H1 (cell line): ENCODE measurements at places on chromosomes 16 and 17.

GRCh38 chr17:42459801-42460281 is 1.2 kb downstream of the ATP6V0A1 start:
- no peak for DNase-seq

DNA sequence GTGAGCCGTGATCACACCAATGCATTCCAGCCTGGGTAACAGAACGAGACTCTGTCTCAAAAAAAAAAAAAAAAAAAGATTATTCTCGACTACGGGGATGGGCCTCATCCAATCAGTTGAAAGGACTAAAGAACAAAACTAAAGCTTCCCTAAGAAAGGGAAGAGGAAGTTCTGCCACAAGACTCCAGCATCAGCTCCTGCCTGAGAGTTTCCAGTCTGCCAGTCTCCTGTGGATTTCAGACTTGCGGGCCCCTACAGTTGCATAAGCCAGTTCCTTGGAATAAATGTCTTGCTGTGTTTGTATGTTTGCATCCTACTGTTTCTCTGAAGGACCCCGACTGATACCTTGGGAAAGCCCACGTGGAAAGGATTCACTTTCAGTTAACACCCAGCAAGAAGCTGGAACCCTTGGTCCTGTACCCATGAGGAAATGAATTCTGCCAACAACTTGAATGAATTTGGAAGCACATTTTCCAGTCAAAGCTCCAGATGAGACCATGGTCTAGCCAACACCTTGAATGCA is 26.3 kb upstream of the FZD2 start:
- DNase-seq = no peak

GRCh38 chr17:12421646-12422306 is 243.9 kb upstream of the MYOCD start:
- DNase-seq = no peak

DNA sequence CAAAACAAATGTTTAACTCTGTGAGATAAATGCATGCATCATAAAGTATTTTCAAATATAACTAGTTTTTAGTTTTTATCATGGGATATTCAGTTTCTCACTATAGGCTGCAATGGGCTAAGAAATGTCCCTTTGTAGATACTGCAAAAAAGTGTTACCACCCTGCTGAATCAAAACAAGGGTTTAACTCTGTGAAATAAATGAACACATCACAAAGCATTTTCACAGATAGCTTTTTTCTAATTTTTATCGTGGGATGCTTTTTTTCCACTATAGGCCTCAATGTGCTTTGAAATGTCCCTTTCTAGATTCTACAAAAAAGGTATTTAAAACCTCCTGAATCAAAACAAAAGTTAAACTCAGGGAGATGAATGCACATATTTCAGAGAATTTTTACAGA is 541.1 kb downstream of the KCNJ18 start:
- DNase-seq = no peak

GRCh38 chr17:81386141-81386645 is 9.1 kb upstream of the BAHCC1 start:
- DNase-seq = no peak

GRCh38 chr16:80680046-80680445 is 124.4 kb downstream of the CDYL2 start:
- no peak for DNase-seq

GRCh38 chr16:67992661-67993206 is 6.5 kb downstream of the DPEP2 start:
- DNase-seq = no peak

- no peak for DNase-seq
These were observed 208.7 kb downstream of the PRKCA start for GRCh38 chr17:66511135-66511534.

GRCh38 chr17:3907483-3908216 is 8.6 kb downstream of the P2RX1 start:
- DNase-seq = no peak

DNA sequence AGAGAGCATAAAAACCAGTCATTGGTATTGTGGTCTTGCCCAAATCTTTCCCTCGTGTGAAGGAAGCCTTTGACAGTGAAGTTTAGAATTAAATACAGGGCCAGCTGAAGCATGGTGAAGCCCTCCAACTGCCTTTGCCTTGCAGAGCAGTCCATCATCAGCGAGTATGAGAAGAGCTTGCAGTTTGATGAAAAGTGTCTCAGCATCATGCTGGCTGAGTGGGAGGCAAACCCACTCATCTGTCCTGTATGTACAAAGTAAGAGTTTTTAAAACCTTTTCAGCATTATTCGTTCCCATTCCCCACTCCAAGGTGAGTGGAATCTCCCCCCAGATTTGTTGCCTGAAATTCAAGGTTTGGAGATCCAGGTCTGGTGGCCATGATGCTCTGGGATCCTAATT is 5.8 kb downstream of the RPAIN start:
- no peak for DNase-seq

GRCh38 chr17:12509801-12510200 is 155.9 kb upstream of the MYOCD start:
- DNase-seq = no peak

DNA sequence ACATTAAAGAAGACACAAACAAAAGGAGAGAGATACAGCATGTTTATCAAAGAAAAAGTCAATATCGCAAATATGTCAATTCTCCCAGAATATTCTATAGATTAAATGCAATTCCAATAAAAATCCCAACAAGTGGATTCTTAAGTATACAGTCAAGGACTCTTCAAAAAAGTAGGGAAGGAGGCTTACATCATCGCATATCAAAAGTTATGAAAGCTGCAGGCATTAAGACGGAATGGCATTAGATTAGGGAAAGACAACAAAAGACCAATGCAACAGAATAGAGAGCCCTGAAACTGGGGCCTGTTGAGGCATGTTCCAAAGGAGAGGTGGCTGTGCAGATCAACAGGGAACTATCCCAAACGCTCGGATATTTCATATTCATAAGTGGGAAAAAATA is 76.0 kb downstream of the MARCHF10 start:
- DNase-seq = no peak

- DNase-seq = no peak
These were observed 3.5 kb upstream of the NLRC3 start for GRCh38 chr16:3580686-3581085.

- DNase-seq = no peak
These were observed 179.3 kb downstream of the SEC14L1 start for GRCh38 chr17:77320044-77320440.
